T-helper 1 cell (primary cell): ENCODE measurements at places on chromosomes 6 and 20.

DNA sequence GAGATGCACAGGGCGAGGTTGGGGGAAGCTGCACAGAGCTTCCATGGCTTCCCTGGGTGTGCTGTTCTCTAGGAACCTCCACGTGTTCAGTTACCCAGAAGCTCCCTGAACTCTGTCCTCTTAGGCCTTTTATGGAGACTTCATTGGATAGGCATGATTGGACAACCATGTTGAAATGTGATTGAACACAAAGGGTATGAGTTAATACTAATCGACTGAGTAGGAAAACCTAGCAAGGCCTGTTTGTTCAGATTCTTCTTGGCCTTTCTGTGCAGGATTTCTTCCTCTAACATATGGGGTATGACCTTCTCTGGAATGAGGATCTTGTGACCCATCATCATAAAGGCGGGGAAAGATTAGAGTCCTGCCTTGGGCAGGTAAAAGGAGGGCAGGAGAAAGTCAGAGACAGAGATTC is 70.7 kb upstream of the SMIM29 start:
- DNase-seq, result no peak

DNA sequence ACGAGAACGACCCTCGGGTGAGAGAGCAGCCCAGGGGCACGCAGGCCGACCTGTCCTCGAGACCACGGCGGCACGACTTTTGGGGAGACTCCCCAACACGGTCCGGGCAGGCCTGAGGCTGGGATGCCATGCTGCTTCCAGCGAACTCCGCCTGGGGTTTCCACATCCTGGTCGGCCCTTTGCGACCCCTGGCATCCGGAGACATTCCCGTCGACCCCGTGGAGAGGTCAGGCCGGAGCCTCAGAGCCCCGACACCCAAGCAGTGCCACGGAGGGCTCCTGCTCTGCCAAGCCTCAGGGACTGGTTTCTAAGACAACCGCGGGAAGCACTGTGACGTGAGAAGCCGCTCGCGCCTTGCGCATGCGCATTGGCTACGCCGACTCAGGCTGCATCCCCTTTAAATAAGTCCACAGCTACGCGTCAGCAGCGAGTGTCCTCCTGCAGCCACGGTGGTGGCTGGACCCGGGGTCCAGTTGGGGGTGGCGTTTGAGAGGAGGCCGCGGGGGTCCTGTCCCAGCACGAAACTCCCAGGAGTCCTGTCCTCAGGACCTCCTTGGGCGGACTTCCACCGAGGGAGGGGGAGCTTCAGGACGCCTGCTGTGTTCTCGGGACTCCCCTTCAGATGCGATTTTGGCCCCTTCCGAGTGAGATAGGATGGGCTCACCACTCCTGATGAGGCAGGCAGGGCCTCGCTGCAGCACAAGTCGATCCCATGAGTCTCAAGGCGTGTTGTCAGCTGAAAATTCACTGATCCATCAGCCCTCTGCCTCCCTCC is 1089.3 kb upstream of the DEFB115 start:
- peak; percentile 37 for DNase-seq

DNA sequence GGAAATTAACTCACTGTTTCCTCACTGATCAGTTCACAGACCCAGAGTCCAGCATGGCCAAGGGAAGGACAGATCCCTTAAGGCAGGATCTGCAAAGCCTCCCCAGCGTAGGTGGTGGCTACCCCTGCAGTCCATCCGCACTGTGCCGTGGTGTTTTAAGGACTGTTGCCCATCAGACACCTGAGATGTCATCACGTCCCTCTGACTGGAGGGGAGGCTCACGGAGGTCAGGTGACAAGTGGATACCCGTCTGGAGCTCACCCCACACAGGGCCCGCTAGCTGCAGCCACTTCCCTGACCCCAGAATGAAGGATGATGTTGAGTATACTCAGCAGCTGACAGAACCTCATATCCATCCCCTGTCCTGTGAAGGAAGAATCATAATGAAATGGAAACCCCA is 161.8 kb upstream of the GGTLC1 start:
- DNase-seq, result no peak

GRCh38 chr20:33851842-33852466 is 40.8 kb downstream of the CHMP4B start:
- DNase-seq, result no peak

GRCh38 chr6:68238097-68238601 is 396.9 kb upstream of the ADGRB3 start:
- DNase-seq, result no peak

- no peak for DNase-seq
Observed at GRCh38 chr20:17783671-17784070, 83.9 kb downstream of the BANF2 start.

GRCh38 chr20:2109425-2110210 is 8.0 kb downstream of the STK35 start:
- no peak for DNase-seq

DNA sequence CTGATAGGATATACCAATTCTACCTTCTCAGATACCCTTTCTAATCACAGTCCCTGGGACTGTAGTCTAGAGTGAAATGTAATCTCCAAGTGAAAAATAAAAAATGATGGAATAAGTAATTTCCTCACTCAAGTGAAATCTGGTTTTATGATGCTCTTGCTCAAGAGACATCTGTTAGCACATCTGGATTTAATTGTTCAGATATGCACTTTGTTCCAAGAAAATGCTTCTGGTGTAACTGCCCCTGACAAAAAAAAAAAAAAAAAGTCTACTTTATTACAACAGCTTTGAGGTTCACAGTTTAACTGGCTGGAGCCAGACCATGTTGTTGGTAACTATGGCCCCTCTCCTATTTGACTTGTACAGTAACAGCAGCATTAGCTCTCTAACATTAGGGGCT is 251.8 kb downstream of the BTBD9 start:
- no peak for DNase-seq

DNA sequence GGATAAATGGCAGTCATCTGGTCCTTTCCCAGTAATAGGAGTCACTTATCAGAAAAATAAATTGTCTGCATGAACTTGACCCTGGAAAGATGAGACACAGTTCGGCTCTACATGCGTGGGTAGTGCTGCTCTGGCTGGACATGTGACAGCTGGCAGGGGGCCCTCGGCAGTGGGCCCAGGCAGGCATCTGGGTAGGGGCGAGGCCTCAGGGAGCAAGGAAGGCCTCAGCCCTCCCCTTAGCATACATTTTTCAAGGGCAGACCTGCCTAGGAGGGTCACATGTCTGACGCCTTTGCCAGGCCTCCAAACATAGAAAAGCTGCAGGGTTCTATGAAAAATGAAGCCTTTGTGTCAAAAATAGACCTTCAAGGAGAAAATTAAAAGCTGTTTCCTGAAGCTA is 12.8 kb upstream of the ILRUN start:
- DNase-seq, result no peak
